Inflammatory macrophage treated with lipopolysaccharide for 4 hours (primary cell): ENCODE measurements at places on chromosomes 7 and 10.

GRCh38 chr10:63760708-63761047, 239.5 kb downstream of the REEP3 start:
- no peak for DNase-seq

- no peak for DNase-seq
Observed at GRCh38 chr10:46073564-46073963, 27.5 kb upstream of the MSMB start.

GRCh38 chr7:100127866-100128636, 1.3 kb downstream of the MBLAC1 start:
- DNase-seq = no peak

GRCh38 chr7:45242698-45243097, 85.1 kb downstream of the RAMP3 start:
- DNase-seq = no peak

GRCh38 chr10:680146-680545, 9.3 kb downstream of the DIP2C start:
- DNase-seq = no peak

- DNase-seq = peak; percentile 9
Observed at GRCh38 chr10:119817991-119818888, 54.4 kb downstream of the MCMBP start.

DNA sequence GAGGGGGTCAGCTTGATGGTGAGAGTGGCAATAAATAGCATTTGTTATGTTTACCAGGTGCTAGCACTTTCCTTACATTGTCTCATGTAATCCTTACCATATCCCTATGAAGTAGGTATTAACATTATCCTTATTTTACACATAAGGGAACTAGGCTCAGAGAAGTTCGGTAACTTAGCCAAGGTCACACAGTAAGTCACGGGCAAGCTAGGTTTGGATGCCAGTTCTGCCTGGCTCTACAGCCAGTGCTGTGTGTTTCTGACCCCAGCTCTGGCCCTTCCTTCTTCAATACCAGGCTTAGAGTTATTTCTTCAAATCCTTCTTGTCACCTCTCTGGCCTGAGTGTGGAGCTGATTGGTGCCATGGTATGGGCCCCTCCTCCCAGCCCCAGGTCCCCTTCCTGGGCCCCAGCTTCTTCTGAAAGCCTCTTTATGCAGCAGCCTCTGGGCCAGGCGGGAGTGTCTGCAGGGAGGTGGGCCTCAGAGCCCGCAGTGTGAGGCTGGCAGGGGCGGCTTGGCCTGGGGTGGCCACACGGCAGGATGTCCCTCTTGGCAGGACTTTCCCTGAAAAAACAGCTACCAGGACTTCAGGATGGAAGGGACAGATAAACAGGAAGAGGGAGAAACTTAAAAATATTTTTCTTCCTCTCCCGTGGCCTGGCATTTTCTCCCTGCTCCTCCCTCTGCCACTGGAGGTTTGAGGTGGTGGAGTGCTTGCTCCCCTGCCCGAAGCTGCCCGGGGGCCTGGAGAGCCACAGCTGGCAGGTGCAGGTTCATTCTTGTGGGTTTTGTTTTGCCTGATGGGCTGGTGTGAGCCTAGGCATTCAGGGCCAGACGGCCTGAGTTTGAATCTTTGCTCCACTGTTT, 20.6 kb downstream of the PALD1 start:
- DNase-seq = no peak

DNA sequence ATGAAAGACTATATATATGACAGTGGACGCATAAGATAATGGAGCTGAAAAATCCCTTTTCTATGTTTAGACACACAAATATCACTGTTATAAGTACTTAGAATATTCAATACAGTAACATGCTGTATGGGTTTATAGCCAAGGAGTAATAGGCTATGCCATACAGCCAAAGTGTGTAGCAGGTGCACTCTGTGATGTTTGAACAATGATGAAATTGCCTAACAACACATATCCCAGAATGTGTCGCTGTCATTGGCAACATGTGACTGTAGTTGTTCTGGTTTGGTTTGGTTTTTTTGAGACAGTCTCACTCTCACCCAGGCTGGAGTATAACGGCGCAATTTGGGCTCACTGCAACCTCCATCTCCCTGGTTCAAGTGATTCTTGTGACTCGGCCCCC, 26.1 kb downstream of the NOM1 start:
- no peak for DNase-seq

- peak; percentile 22 for DNase-seq
Observed at GRCh38 chr7:28808796-28809533, 149.2 kb downstream of the TRIL start.

DNA sequence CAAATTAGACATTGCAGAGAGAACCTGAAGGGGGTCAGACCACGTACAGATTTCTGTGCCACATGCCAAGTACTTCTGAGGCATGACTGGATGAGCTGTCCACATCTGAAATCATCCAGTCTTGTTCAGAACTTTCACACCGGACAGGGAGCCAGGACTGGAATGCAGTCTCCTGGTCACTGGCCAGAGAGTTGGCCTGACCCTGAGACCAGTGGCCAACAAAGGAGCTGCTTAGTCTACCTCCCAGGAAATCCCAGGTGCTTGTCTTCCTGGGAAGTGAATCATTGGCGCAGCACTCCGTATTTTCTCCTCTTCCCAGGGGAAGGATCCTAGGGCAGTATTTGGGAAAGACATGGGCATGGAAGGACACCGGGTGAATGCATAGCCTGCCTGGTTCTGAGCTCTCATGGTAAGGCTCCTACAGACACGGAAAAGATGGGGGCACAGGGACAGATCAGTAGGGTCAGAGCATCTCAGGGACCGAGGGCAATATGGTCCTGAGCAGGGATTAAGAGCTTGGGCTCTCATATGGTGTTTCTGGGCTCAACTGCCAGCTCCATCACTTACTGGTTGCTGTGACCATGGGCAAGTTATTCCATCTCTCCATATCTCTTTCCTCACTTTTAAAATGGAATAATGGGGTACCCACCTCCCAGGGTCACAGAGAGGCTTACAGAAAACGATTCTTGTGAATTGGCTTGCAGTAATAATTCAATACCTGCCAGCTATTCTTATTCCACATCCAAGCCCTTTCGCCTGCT, 1.3 kb upstream of the SCD start:
- DNase-seq = no peak
